ENCODE measurements at places on chromosomes 2 and 18. TPM values are rescaled to one million over a fixed set of nuclear protein-coding genes. Genes with fewer than 3 reads are reported as not detected.

DNA sequence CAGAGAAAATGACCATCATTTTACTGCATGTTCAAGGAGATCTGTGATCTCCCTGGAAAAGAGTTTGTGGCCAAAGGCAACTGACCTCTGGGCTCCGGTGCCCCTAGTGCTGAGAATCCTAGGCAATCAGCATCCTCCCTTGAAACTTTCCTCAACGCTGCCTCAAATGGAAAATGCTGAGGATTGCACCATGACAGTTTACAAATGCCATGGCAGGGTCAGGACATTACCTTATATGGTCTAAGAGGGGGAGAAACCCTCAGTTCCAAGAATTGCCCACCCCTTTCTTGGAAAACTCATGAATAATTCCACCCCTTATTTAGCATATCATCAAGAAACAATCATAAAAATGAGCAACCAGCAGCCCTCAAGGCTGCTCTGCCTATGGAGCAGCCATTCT, 48.3 kb downstream of the ALPK2 start:
- DNase-seq = no peak

GRCh38 chr2:218861645-218862318, 2.2 kb downstream of the WNT6 start:
- no peak for DNase-seq

DNA sequence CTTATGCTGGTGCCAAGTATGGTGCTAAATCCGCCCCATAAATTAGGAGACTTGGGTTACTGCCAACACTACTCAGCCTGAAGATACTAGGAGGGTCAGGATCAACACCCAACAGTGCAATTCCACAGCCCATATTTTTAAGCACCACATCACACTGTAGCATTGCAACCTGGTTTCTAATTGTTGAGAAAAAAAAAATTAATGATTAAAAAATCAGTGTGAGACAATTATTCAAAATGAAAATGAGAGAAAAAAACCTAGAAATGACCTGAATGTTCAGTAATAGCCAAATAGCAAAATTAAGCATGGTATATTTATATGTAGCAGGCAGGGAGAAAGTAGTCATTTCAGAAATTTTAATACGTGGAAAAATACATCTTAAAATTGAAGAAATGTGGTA, 29.2 kb upstream of the HNRNPLL start:
- DNase-seq = no peak

GRCh38 chr2:206083602-206084438, 2.2 kb downstream of the INO80D start:
- DNase-seq = no peak

DNA sequence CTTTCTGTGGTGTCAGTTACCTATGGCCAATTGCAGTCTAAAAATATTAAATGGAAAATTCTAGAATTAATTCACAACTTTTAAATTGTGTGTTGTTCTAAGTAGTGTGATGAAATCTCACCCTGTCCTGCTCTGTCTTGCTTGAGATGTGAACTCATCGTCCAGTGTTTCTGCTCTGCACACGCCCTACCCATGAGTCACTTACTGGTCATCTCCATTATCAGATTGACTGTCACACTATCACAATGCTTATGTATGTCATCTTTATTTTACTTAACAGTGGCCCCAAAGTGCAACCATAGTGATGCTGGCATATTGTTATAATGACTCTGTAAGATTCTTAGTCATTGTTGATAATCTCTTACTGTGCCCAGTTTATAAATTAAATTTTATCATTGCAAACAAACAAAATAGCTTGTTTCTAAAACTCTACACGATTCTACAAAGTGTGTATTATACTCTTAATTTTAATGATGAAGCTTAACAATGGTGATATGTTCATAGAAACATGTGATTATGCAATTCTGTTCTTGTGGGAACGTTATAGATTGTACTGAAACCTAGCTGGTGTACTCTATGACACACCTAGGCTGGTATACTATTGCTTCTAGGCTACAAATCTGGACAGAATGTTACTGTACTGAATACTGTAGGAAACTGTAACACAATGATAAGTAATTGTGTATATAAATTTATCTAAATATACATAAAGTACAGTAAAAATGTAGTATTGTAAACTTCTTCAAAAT, 1086.8 kb upstream of the PIK3C3 start:
- DNase-seq = no peak

- DNase-seq = peak; percentile 25
Measured at GRCh38 chr2:68357605-68358337, 7.3 kb upstream of the PLEK start.

- no peak for DNase-seq
Measured at GRCh38 chr18:56598422-56598821, 40.0 kb downstream of the TXNL1 start.

DNA sequence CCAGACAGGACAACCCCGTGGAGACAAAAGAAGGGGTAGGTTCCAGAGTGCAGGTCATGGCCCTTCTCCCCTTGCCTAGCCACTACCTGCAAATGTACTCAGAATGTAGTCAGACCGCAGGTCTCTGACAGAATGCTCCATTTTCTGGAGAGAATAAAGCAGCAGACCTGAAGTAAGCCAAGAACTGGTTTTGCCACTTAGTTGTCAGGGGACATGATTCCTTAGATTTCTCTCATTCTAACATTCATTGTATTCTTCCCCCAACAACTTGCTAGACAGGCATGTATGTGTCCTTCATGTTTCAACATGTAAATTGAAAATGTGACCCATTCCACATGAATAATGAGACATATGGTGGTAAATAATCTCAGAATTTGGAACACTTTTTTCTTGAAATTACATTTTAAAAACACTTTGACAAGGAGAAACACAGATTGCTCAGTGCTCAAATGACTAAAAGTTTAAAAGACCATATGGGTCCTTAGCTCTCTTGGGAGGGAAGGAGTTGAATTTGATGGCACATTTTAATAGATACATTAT, 142.4 kb downstream of the CCBE1 start:
- DNase-seq = no peak

GRCh38 chr2:172425336-172425735, 2.0 kb upstream of the ITGA6 start:
- DNase-seq = no peak

DNA sequence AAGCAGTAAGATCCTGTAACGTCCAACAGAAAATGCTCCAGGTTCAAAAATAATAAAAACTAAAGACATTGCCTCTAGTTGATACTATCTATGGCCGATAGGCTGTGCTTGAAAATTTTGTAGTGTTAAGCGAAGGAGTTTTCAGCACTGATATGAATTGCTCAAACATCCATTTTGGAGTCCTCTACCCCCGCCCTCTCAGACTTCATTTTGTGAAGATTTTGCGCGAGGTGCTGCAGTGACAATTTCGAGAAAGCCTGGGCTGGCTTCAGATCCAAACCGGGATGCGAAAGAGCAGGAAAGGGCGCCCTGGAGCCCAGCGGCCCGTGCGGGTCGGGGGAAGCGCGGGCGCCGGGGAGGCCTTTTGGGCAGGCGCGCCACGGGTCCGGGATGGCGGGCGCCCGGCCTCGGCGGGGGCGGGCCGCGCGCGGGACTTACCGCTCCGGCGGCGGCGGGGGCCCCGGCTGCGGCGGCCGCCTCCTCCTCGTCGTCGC, 1.8 kb downstream of the SP3 start:
- DNase-seq = peak; percentile 46

- no peak for DNase-seq
Measured at GRCh38 chr2:149167941-149168340, 129.4 kb downstream of the LYPD6B start.

DNA sequence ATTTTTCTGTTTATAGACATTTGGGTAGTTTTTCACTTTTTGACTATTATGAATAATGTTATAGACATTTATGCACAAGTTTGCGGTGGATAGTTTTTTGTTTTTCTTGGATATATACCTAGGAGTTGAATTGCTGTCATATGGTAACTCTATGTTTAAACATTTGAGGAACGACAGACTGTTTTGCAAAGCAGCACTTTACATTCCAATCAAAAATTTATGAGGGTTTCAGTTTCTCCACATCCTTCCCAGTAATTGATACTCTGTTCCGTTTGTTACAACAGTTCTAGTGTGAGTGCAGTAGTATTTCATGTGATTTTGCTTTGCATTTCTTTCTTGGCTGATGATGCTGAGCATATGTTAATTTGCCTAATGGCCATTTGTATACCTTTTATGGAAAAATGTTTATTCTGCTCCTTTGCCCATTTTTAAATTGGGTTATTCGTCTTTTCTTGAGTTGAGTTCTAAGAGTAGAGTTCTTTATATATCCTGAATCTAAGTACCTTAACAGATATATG, 617.3 kb upstream of the LRATD1 start:
- no peak for DNase-seq

GRCh38 chr2:176268976-176269318, 295 bp upstream of the MTX2 start:
- no peak for DNase-seq

GRCh38 chr2:62489702-62490101, 16.3 kb downstream of the TMEM17 start:
- no peak for DNase-seq

DNA sequence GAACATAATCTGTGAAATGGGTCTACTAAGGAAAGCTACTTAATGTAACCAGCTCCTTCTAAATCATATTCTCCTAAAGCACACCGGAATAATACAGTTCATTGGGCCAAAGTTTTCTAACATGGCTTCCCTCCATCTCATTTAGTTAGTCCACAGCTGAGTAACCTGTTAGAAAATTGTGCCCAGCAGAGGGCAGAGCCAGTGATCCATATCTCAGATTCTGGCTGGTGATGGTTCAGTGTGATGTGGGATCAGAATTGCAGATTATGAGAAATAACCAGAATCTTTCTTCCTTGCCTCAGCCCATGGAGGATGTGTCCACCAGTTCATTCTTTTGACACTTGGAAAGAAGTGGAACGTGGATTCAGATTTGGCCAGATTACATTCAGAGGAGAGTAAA, 9.4 kb upstream of the CTLA4 start:
- no peak for DNase-seq

DNA sequence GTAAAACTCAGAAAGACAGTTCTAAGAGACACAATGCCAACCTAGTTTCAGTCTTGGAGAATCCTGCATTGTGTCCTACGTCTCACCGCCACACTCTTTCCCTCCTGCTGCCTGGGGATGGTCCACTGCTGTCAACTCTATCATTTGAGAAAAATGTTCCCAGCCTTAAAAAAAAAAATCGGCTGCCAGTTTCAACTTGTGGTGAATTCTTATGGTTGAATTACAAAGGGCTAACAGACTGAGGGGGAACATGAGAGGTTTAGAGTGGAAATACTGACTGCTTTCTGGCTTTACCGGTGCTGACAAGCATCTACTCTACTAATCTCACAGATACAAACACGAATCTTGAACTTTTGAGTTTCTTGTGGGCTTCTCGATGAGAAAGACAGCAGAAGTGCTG, 74.0 kb downstream of the NAB1 start:
- no peak for DNase-seq

DNA sequence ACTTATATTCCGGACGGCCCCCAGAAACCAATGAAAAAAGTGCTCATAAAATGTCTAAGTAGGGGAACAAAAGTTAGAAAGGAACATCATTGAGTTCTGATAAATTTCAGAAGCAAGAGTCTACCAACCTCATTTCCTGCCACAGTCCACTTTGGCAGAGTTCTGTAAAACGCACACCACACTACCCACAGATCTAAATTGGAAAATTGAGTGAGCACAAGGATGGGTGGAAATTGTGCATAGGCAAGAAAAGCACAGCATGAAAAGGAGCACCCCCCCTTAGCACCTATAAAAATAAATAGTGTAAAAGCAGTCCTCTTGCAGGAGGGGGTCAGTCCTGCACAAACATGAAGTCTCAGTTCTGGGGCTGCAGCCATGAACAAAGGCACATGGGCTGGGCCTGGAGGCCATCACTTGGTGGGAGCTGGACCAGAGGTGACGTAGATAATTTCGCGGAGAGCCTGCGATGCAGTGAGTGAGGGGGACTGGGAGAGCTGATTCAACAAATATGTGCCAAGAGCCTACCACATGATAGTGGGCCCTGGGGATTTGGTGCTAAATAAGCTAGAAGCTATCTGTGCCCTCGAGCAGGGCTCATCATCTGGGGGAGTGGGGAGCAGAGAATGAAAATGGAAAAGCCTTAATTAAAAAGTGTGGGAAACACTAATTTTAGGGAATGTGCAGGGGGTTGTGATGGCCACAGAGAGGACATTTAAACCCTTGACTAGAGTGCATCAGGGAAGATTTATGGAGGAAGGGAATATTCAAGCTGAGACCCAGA, 48.9 kb upstream of the SPP2 start:
- DNase-seq = no peak

GRCh38 chr2:107168141-107168540, 282.2 kb upstream of the ST6GAL2 start:
- no peak for DNase-seq

- DNase-seq = no peak
Measured at GRCh38 chr2:45585267-45585861, 25.7 kb downstream of the SRBD1 start.

The CRIM1 gene
- 168 TPM for total RNA-seq

The TRIM54 gene
- total RNA-seq = 0.28 TPM

The COL4A4 gene
- 2.6 TPM for total RNA-seq

The CEP76 gene
- total RNA-seq = 35.6 TPM

The ASB18 gene
- not detected for total RNA-seq

The ZFP36L2 gene
- 94.4 TPM for total RNA-seq

All from uterus (tissue), 4 donors.